ENCODE measurements at places on chromosomes 3 and 15.

- DNase-seq, result no peak
These were observed 21.4 kb downstream of the ZBTB38 start for GRCh38 chr3:141389703-141390102.

GRCh38 chr3:176566757-176567156 lies 630.5 kb downstream of the TBL1XR1 start:
- DNase-seq, result no peak

DNA sequence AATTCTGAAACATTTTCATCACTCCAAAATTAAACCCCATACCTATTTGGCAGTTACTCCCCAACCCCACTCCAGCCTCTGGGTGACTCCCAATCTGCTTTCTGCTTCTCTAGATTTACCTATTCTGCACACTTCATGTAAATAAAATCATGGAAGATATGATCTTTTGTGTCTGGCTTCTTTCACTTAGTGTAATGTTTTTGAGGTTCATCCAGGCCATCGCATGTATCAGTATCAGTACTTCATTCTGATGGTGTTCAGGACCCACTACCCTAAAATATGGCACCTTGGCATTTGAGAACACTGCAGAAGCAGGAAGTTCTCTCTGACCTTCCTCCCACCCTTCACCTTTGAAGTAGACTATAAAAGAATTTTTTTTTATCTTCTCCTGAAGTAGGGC lies 78.7 kb upstream of the SLC25A26 start:
- no peak for DNase-seq

- no peak for DNase-seq
These were observed 350.1 kb upstream of the MCTP2 start for GRCh38 chr15:93881310-93881709.

GRCh38 chr3:68163062-68163461 lies 508.6 kb upstream of the SUCLG2 start:
- no peak for DNase-seq

DNA sequence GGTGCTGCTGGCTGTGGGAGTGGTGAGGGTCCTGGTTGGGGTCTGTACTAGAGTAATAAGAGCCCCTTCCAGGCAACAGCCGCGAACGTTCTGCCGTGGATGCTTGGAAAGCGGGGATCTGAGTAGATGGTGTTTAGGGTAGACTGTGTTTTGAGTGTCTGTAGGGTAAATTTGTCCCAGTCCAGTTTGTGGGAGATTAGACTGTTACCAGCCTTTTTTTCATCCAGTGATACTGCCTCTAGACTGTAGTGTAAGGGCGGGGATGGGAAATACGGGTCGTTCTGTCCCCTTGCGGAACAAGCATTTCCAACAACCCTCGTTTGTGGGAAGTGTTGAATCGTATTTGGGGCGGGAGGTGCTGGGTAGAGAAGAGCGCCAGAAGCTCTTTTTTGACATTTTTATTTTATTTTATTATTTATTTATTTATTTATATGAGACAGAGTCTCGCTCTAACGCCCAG lies 424 bp downstream of the HAUS2 start:
- no peak for DNase-seq
